BJ (cell line): ENCODE measurements at places on chromosomes 2 and 18. TPM values are rescaled to one million over a fixed set of nuclear protein-coding genes. Genes with fewer than 3 reads are reported as not detected.

The HOXD10 gene
- polyA plus RNA-seq, result 11.0 and 12.6 TPM in 2 replicates

DNA sequence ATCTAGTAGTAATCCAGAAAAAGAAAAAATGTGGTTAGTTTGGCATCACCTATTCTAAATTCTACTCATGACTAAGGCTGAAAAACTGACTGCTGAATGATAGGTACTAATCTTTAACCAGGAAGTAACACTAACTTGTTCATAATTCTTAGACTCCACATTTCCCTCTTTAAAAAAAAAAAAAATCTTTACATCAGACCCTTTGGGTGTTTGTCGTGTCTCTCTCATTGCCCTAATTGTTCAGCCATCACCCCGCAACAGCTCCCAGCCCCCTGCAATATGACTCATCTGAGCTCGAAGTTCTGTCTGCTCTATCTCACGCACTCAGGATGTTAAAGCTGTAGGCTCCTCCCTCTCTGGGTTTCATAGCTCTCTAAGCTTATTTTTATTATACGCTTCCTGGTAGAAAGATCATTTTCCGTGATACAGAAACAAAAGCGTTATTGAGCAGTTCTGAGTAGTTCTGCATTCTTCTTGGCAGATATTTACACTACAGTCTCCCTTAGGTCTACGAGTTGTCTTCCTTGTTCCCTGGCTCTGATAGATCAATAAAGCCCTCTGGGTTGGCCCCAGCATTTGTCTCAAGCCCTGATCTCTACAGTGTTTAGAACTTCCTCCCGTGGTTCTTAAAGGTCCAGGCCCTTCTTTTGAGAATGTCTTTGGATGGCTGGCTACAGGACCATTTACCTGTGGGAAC lies 95.6 kb downstream of the TNFRSF11A start:
- no peak for DNase-seq

DNA sequence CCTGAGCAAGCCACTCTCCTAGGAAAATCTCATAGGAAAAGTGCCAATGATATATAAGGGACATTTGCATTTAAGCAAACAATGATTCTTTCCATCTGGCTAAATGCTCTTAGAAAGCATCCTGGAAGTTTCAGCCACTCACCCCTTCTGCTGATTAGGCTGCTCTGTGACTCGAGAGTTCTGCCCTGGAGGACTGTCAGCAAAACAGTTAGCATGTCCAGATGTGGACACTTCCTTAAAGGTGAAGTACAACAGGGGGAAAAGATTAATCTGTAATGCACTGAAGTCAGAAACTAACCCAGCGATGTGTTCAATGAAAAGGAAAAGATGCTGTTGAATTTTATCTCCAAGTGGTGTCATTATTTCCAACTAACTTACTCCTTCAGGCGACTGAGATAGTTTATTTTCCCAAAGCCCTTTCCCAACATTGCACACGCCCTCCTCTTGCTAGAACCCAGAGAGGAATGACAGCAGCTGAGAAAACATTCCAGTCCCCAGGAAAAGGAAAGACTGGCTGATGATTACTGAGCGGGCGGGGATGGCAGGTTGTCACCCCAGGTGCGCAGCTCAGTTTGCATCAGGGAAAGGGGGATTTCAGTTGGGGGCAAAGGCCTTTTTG lies 214.0 kb downstream of the SS18 start:
- DNase-seq, result no peak

DNA sequence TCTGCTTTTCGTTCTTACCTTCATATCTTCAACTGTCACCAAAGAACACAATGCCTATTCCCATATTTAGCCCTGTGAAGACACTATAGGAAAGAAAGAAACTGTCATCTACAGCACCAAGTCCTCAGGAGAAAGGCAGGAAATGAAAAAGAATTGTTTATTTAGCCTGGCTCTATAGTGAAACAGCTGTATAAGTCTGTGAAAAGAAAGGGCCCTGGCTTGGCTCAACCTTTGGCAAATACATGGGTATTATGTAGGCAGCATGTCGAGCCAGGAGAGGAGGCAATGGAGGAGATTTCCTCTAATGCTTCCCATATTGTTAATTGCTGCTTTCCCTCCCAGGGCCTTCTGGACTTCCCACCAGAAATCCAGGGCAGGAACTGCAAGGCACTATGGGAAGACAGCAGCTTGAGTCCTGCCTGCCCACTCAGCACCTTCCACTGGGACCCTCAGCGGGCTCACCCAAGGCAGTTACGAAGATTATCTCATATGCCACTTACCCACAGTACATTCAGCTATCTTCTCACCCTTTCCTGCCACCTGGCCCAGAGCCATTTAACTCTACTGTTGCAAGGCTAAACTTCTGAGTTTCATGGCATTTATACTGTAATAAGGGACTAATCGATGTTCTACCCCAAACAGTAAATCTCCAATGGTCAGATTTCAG lies 30.1 kb downstream of the SLC8A1 start:
- DNase-seq, result no peak

DNA sequence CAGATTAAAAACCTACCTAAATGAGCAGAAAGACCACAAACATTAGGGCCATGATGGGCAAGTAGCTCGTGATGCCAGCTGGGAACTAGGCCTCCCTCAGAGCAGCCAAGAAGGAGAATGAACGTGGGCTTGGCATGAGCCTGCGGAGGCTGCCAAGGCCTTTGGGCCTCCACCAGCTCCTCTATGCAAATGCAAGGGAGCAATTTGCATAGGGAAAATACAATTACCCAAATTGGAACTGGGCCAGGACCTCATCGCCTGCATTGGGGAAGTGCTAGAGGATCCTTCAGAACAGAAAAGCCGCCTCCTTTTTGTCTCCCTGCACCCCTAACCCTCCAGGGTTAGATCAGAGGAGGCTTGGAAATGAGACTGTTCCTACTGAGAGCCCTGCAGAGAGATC lies 326.4 kb downstream of the SMAD2 start:
- no peak for DNase-seq

GRCh38 chr2:215028231-215028630 lies 110.2 kb downstream of the ABCA12 start:
- DNase-seq, result peak; percentile 27

GRCh38 chr18:615092-615521 lies 18.3 kb downstream of the CLUL1 start:
- DNase-seq, result no peak

DNA sequence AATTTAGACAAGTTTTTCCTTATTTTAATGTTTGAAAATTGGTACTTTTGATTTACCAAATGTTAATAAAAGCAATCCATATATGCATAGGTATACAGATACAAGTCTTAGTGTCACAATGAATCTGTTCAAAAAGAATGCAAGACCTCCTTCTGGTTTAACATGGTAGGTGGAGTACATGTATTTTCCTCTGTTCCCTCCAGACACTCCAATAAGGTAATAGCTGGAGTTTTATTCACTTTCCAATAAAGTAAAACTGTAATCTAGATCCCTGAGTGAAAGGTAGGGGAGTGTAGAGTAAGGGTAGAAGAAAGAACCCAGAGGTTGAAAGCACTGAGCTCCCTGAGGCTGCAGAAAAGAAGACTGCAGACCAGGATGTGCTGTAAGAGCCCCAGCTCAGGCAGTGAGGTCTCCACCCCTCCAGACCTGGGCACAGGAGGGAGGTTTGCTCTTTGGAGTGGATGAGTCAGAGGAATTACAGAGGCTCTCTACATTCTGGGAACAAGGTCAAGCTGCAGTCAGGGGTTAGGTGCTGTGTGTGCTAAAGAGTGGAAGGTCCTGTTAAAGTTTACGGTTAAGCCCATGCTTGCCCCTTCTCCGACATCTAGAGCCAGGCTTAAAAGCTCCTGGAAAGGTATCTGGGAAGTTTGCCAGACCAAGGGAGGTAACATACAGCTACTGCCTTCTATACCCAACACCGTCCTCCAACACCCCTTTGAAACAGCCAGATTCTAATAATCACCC lies 27.6 kb upstream of the STAT1 start:
- DNase-seq, result no peak

DNA sequence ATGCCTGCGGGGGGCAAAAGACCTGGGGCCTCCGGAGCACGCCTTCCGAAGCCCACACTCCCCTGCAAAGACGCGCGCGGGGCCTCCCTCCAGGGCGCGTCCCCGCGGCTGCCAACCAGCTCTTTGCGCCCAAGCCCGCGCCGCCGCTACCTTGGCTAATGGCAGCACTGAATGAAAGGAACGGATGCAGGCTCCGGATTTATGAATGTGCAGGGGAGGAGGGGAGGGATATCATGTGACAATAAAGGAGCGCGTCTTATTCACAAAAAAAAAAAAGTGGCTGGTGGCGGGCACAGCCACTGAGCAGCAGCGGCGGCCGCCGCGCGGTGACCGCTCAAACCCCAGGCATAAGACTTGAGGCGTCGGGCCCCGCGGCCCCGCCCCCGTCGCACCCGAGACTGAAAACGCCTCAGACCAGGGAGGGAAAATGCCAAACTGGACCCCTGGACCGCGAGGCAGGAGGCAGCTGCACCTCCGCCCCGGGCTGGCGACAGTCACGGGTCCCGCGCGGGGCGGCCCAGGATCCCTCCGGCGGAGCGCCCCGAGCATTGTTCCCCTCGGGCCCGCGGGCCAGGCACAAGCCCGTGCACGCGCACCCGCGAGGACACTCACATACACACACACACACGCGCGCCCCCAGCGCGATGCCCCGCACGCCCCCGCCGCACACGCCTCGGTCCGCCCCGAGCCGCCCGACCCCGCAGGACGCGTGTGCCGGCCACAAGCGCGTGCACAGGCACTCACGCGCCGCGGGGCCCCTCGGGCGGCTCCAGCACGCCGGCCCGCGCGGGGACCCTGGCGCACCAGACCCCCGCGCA lies 1.6 kb downstream of the SPRED2 start:
- DNase-seq, result no peak

DNA sequence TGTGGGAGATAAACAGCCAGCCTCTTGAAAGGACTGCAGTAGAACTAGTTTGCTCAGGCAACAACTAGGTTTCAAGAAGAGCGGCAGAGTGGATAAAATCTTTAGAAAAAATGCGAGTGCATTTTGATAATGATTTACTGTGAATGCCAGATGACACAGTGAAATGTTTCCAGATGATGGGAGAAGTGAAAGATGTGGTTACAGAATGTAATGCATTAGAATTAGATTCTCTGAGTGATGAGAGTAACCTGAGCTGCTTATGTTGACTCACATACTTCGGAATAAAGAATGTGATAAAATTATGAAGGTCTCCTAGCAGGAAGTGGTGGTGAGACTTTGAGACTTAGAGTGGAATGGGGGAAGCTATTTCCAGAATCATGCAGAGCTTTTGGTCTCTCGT lies 184.3 kb downstream of the GULP1 start:
- DNase-seq, result no peak

The DYNAP gene
- polyA plus RNA-seq, result not detected in 2 replicates

- no peak for DNase-seq
Measured at GRCh38 chr2:25131567-25132298, 36.6 kb downstream of the POMC start.

- peak; percentile 11 for DNase-seq
Measured at GRCh38 chr18:68387246-68387645, 327.7 kb downstream of the TMX3 start.

The IL36G gene
- polyA plus RNA-seq, result not detected in 2 replicates

The MOB4 gene
- polyA plus RNA-seq, result 20.3 and 30.5 TPM in 2 replicates

DNA sequence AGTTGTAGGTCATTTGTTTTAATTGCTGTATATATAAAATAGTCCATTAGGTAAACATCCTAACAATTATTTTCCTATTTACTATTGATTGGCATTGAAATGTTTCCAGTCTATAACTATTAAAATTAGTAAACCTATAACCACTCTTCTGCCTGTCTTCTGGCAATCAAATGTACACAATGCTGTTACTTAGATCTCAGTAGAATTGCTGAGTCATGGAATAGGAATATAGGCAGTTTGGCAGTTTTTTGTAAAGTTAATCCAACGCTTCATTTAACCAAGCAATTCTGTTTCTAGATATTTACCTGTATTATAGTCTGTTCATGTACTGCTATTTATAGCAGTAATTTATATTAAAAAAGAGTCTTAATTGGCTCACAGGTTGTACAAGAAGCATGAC lies 518.1 kb downstream of the DCDC2C start:
- DNase-seq, result no peak

The ALLC gene
- not detected in 2 replicates for polyA plus RNA-seq
